Adipose tissue (tissue), 3 donors: ENCODE measurements at places on chromosomes 6 and 20. TPM values are rescaled to one million over a fixed set of nuclear protein-coding genes. Genes with fewer than 3 reads are reported as not detected.

The TAAR2 gene
- not detected for polyA plus RNA-seq

The PROKR2 gene
- not detected for polyA plus RNA-seq

The FAM83C gene
- polyA plus RNA-seq: not detected

The C6orf132 gene
- polyA plus RNA-seq: 11.2 TPM

The GTF3C6 gene
- polyA plus RNA-seq: 86.7 TPM

The IRF4 gene
- polyA plus RNA-seq: 0.40 TPM

The ANGPT4 gene
- 1.5 TPM for polyA plus RNA-seq

The RIN2 gene
- polyA plus RNA-seq: 15.0 TPM

The PTPRK gene
- polyA plus RNA-seq: 18.6 TPM
